Ecto neural progenitor cell (in vitro differentiated cells): ENCODE measurements at places on chromosomes 7 and 10.

DNA sequence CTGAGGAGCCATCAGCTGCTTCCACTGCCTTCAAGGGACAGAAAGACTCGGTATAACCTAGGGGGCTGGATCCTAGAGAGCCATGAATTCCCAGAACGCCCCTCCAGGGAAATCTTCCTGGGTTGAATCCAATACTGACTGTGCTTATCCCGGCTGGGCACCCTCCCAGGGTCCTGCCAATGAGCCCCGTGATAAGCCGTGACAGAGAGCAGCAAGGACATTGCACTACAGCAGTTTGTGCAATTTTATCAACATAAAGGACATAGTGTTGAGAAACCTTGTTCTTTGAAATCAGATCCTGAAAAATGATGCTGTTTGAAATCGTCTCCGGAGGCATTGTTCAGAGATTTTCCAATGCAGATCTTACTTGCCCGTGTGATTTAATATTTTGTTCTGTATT, 18.8 kb downstream of the AKR1B1 start:
- no peak for DNase-seq

DNA sequence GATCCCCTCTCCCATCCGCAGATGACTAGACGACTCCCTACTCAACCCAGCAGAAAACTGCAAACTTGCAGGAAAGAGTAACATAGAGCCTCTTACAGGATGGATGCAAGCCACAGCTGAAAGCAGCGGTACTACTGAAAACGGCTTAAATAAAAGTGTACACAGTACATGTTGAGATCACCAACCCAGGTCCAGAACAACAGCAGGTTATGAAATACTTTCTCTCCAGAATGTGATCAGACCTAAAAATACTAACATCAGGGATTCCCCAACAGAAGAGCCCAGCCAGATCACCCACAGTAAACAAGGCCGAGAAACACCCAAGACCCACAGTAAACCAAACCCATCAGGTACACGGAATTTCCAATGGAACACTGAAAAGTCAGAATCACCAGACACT, 13.2 kb downstream of the ATE1 start:
- DNase-seq, result no peak

- DNase-seq, result no peak
Observed at GRCh38 chr10:72096115-72097000, 8.0 kb upstream of the SPOCK2 start.

- DNase-seq, result no peak
Observed at GRCh38 chr7:140069298-140069949, 6.7 kb upstream of the PARP12 start.

GRCh38 chr7:128790315-128791041, 1.3 kb upstream of the CCDC136 start:
- peak; percentile 73 for DNase-seq

DNA sequence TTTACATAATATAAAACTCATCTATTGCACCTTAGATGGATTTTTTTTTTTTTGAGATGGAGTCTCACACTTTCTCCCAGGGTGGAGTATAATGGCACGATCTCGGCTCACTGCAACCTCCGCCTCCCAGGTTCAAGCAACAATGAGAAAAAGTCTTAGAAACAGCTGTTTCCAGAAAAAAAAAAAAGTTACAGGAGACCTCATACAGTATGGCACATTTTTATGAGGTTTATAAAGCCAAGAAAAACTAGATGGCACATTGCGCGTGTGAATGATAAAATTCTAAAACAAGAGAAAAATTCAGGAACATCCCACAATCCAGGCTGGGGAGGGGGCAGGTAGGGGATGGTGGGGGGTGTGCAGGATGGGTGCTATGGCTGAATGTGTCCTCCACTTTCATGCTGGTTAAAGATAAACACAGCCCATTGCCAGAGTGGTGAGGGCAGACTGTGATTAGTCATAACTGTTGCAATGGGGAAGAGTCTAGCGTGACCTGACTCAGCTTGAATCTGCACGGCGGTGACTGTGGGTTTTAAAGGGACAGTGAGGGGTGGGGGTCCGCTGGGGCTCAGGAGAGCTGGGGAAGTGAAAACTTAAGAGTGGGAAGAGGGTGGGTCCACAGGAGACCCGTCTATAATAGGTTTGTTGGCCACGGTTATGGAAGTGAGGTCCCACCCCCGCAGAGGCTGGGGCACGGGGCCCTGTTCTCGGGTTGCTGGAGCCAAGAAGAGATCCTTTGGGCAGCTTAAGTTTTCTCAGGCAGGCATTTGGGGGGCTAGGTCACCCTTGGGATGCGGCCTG, 11.9 kb upstream of the LRRC27 start:
- DNase-seq, result no peak

DNA sequence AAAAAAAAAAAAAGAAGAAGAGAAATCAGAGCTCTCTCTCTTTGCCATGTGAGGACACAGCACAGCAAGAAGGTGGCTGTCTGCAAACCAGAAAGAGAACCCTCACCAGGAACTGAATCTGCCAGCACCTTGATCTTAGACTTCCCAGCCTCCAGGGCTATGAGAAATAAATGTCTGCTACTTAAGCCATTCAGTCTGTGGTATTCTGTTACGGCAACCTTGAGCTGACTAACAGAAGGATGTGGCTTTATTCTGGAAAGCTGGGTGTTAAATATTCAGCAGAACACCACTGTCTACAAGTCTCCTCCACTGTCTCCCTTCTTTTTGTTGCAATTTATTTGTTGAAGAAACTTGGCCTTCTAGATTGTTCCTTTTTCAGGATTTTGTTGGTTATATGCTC, 5.0 kb downstream of the COL26A1 start:
- DNase-seq, result no peak

DNA sequence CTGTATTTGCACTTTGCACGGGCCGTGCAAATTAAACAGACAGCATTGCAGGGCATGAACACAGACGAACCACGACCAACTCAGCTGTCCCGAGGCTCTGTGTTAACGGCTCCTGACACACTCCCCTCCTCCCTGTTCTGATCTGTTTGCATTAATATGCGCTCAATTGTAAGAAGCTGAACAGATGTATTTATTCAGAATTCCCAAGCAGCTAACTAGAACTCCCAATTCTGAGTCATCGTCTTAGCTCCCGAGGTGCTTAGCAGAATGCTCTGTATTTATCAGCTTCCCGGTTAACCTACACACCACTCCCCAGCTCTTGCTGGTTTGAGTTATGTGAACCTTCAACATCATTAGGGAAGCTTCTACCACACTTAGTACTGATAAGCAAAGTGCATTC, 286.4 kb downstream of the PTPRN2 start:
- no peak for DNase-seq

DNA sequence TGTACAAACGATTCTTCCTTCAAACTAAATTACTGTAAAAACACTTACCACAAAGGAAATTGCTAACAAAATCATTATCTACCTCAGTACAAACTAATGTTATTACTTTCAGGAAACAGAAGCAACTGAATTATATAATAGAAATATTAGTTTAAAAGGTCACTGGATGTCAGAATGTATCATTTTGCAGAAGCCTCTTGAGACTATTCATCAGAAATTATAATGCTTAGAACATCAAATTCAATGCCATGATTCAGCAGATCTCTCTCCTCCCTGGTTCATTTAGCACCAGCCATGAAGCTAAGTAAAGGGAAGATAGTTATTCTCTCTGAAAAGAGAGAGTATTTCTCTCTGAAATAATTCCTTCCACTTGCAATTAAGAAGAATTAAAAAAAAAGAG, 223.3 kb downstream of the IMMP2L start:
- DNase-seq, result no peak

DNA sequence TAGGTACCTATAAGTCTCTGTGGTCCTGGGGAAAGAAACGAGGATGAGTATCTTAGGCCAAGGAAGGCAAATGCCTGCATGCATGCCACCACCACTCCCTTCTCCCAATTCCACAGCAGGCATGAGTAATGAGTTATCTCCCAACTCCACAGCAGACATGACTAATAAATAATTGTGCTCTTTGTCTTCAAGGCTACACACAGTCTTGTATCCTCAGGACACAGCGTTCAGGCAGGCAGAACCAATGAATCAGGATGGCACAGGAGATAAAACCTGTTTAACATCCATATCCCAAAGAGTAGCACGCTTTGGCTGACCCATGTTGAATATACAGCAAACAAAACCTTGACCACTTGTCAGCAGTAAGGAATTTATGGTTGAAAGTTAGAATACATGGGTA, 229.7 kb upstream of the NFE2L3 start:
- no peak for DNase-seq

GRCh38 chr7:80420876-80421275, 91.0 kb downstream of the GNAT3 start:
- DNase-seq, result no peak

- DNase-seq, result no peak
Observed at GRCh38 chr10:130213286-130214080, 77.3 kb downstream of the GLRX3 start.

DNA sequence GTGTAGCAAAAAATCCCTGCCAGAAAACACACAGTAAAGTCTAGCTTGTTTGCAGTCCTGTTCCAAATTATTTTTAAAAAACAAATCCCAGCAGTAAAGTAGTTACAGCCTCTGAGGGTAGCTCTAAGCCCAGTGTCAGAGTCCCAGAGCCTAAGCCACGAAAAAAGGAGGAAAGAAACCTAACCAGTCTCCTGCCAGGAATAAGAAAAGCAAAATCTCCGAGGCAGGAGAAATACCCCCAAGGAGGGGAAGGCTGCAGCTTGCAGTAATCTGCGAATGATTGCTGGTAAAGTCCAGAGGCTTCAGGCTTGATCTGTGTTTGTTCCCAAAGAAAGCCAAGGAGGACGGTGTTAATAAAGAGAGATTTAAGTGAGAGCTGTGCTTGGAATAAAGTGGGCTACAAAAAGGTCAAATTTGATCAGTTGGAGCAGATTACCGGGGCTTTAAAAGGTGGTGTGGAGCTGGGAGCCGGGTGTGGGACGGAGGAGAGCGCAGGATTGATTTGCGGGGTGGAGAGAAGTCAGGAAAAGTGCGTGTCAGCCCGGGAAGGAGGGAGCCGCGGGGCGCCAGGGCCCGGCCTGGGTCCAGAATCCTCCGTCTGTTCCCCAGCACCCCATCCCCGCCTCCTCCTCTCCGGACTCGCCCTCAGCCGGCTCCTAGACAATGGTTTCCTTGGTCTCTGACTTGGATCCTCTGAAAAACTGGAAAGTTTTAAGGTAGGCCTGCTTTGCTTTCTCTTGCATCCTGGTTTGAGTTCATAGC, 219.4 kb upstream of the CELF2 start:
- DNase-seq, result peak; percentile 50

- DNase-seq, result no peak
Observed at GRCh38 chr7:400901-401485, 111.0 kb downstream of the FOXL3 start.

DNA sequence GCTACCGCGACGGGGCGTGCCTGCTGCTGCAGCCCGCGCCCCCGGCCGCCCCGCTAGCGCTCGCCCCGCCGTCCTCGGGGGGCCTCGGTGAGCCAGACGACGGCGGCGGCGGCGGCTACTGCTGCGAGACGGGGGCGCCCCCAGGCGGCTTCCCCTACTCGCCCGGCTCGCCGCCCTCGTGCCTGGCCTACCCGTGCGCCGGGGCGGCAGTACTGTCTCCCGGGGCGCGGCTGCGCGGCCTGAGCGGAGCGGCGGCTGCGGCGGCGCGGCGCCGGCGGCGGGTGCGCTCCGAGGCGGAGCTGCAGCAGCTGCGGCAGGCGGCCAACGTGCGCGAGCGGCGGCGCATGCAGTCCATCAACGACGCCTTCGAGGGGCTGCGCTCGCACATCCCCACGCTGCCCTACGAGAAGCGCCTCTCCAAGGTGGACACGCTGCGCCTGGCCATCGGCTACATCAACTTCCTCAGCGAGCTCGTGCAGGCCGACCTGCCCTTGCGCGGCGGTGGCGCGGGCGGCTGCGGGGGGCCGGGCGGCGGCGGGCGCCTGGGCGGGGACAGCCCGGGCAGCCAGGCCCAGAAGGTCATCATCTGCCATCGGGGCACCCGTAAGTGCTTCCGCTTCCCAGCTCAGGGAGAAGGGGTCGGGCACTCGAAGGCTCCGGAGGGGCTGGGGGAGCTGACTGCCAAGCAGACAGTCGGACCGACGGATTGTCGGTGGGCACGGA, 761 bp downstream of the PTF1A start:
- DNase-seq, result peak; percentile 69

- no peak for DNase-seq
Observed at GRCh38 chr7:156434706-156435105, 205.9 kb upstream of the RNF32 start.

GRCh38 chr10:70780370-70780760, 4.8 kb downstream of the TBATA start:
- no peak for DNase-seq

DNA sequence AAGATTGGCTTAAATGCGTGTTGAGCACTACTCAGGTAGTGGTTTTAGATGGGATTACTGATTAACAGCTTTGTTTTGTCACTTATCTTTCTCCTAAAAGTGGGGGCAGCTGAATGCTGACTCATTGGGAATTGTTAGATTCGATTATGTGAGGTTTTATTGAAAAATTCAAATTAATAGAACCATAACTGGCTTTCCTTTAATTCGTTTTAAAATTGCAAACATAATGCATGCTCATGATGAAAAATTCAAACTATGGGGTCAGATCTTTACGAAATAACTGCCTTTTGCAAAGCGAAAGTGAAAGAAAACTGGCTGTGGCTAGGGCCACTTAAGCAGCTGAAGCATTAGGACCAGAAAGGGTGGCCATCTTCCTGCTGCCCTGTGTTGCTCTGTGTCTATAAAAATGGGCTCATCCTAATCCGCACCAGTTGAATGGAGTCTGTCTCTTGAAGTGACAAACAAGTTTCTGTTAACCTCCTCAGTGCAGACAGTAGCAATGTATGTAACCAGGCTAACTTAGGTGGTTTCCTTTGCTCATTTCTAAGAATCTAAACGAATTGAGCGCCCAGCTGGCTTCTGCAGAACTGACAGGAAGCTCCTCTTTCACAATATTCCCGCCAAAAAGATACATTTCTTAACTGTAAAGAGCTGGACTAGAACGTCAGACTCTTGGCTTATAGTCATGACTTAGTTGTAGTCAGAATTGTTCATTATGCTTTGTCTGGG, 27.8 kb downstream of the DENND10 start:
- no peak for DNase-seq

DNA sequence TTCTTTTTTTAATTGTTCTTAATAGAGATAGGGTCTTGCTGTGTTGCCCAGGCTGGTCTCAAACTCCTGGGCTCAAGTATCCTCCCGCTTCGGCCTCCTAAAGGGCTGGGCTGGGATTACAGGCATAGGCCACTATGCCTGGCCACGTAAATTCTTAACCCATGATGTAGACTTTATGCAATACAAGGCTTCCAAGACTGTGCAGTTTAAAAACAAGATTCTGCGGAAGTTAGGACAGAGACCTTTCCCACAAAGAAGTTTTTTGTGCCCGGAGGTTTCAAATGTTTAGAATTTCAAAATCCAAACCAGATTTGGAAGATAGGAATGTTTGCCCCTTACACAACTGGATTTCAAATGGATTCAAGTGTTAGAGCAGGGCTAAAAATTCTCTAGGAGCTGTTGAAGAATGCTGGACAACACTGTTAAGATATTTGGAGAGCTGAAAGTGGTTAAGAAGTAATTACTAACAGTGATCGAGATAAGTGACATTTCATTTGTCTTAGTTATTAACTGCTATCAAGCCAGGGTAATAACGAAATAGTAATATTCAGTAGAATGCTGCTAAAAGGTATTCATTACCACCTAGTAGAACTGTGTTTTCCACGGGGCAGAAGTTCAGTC, 7.4 kb downstream of the APBB1IP start:
- no peak for DNase-seq
